ENCODE measurements at places on chromosomes 12 and 14.

GRCh38 chr14:70708717-70709570 lies 67.2 kb downstream of the TTC9 start:
- DNase-seq, result no peak

DNA sequence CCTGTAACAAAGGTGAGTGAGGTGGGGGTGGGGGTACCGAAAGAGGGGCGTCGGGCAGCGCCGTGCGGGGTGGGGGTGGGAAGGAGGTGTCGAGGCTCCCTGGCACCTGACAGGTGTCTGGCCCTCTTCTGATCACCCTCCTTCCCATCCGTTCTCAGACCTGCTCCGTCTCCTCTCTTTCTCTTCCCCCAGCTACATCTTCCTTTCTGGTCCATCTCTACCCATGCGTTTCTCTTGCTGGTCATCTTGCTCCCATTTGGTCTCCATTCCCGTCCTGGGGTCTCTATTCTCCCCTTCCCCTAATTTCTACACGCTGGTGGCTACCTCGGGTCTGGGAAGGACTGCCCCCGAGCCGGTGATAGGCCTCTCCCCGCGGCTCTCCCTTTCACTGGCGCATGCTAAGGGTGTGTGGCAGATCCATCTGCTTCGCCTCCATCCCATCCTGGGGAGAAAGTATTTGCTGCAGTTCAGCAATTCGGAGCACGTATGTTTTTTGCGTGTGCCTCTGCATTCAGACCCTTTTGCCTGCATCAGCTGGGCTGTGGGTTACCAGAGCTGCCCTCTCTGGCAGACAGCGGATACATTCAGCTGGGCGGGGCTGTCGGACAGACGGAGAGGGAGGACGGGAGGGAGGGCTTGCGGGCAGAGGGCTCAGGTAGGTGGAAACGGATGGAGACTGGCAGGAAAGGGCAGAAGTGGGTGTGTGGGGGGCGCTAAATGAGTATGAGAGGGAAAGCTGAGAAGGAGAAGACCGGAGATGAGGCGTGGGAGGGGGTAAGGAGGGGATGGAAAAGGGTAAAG lies 730 bp downstream of the CLSTN3 start:
- DNase-seq, result no peak

GRCh38 chr14:85566603-85567002 lies 36.7 kb downstream of the FLRT2 start:
- no peak for DNase-seq

- no peak for DNase-seq
Observed at GRCh38 chr12:95955549-95956159, 12.5 kb downstream of the AMDHD1 start.

DNA sequence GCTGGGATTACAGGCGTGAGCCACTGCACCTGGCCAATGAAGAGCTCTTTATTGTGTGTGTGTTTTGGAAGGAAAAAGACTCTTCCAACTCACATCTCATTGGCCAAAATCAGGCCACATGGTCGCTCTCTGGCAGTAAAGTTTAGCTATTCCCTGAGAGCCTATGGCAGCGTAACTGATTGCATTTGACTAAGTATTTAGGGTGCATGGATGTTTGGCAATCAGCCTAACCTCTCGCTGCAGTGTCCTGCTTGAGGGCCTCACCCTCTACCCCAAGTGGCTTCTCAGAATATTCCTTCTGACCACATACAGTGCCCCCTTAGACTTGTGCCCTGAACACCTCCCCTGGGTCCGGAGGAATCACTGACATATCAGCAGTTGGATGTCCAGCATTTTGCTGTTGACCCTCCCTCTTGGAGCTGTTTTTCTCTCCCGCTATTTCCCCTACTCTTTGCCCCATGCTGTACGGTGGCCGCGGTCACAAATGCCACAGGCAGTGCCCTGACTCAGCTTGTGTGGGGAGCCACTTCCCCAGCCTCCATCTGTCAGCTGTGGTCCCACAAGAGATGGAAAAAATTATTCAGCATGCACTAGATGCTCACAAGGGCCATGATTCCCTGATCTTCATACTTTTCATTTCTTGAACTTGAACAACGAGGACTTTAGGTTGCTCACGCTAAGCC lies 9.5 kb downstream of the PHETA1 start:
- no peak for DNase-seq

DNA sequence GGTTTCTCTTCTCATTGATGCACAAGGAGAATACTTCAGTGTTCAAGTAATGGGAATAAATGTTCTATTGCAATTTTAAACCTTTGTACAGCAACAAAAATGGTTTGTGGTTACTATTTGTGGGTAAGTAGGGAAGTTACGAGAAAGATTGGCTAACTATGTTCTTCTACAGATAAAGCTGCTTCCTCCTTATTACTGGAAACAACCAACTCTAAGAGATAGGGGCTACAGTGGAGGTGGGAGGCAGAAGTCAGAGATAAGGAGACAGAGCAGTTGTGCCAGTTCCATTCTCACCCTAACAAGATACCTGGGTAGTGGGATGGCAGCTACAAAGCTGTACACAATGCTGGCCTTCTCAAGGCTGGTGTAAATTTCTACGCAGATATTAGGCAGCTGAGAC lies 16.2 kb downstream of the NOXRED1 start:
- no peak for DNase-seq

Measured in stimulated activated CD8-positive, alpha-beta memory T cell treated with anti-CD3 and anti-CD28 coated beads, Interleukin-15, amount 100 ng/mL, for 4 hours (primary cell).